ENCODE measurements at places on chromosomes 5 and 9. TPM values are rescaled to one million over a fixed set of nuclear protein-coding genes. Genes with fewer than 3 reads are reported as not detected.
A peak's percentile ranks its signal among the peaks of the same experiment; 100 is the strongest.

DNA sequence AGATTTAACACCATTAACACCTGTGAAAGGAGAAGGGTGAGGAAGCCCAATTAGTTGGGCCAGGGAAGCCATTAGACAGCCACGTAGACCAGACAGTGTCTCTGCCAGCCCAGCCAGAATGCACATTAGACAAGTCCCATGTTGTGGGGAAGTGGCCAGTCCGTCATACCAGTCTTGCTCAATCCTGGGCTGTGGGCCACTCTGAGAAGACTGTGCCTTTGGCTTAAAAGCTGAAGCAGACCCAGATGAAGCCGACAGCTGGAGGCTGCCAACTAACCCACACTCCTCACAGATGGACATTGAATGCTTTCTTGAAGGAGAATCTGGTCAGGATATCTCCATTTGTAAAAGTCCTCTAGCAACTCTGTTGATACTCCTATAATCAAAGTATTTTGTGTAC lies 128.5 kb downstream of the CHSY3 start:
- H3K27ac ChIP-seq: no peak overlapping the region
- H3K27me3 ChIP-seq: no peaks in the 10 kb centered on the region
- no peaks in the 10 kb centered on the region for H3K36me3 ChIP-seq
- H3K4me3 ChIP-seq: no peak overlapping the region
- DNase-seq: no peak

DNA sequence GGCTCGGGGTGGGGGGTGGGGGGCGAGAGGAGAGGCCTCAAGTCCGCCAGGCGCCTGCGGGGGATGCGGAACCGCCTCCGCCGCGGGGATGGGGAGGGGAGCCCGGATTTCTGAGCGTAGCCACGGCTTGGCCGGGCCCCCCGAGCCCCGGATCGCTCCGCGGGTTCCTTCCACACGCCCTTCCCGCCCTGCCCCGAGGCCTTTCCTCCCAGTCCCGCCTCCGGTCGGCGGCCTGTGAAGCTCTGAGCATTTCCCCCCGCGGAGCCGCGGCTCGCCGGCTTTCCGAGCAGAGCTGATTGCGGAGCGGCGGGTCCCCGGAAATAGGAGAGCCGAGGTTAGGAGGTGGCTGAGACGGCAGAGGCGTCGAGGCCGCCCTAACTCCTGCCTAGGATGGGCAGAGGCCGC lies 6.1 kb downstream of the IRX4 start:
- DNase-seq: no peak
- H3K27me3 ChIP-seq: no peaks in the 10 kb centered on the region
- no peak overlapping the region for H3K27ac ChIP-seq
- H3K4me3 ChIP-seq: peak overlapping the region; percentile 12
- H3K36me3 ChIP-seq: no peaks in the 10 kb centered on the region

DDX4 gene
- total RNA-seq: not detected

DNA sequence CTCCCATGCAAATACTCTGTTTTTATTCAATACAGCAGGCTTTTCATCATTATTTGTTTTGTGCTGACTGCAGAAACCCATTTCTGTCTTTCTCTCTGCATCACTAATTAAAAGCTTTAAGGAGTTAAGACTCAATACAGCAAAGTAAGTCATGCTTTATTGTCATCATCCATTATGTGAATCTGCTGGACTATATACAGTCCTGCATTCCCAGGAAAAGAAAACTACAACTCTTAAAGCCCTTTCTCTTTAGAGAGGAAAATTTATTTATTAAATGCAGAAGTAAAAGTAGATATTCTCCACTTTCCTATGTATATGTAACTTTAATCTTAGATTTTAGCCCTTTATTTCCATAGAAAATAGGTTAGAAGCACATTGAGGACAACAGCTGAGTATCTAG lies 706.6 kb upstream of the RGMB start:
- no peaks in the 10 kb centered on the region for H3K27me3 ChIP-seq
- DNase-seq: no peak
- no peak overlapping the region for H3K27ac ChIP-seq
- no peaks in the 10 kb centered on the region for H3K36me3 ChIP-seq
- H3K4me1 ChIP-seq: no peaks in the 10 kb centered on the region

DNA sequence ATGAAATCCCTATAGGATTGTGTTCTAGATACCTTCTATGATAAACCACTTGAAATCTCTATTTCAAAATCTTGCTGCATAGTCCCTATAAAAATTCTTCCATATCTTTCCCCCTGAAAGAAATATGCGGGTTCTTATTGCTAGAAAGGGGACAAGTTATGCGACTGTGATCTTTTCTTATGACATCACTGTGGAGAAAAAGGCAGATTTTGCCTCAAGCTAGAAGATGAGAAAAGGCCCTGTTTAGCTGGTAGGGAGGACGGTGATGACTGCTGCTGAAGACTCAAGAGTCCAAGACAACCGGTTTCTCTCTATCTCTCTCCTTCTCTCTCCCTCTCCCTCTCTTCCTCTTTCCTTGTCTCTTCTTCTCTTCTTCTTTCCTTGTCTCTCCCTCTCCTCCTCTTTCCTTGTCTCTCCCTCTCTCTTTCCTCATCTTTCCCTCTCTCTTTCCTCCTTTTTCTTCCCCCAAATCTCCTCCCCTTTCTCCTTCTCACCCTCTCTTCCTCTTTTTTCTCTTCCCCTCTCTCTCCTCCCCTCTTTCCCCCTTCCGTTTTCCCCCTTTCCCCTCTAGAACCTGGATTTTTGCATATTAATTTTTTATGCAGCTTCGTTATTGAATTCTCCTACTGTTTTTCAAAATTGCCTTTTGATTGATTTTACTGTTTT lies 5.3 kb downstream of the OR2S2 start:
- H3K4me1 ChIP-seq: peaks cover 3% of the 10 kb centered on the region
- no peak overlapping the region for H3K4me3 ChIP-seq
- H3K36me3 ChIP-seq: no peaks in the 10 kb centered on the region
- H3K27ac ChIP-seq: no peak overlapping the region

DNA sequence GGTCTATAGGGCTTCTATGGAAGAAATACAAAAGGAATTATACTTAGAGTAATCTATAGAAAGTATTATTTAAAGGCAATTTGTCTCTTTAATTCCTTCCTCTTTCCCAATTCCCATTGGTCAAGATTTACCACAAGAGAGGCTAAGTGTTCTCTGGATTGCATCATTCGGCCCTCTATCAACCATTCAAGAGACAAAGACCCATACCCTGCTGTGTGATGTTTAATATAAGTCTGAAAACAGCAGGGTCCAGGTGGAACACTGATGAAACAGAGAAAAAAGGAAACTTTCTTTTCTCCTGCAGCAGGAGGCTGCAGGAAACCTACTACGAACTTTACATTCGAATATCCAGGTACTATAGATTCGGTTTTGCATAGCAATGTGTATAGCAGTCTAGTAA lies 323.4 kb downstream of the CHSY3 start:
- no peaks in the 10 kb centered on the region for H3K4me1 ChIP-seq
- H3K27me3 ChIP-seq: no peaks in the 10 kb centered on the region
- H3K27ac ChIP-seq: no peak overlapping the region

DNA sequence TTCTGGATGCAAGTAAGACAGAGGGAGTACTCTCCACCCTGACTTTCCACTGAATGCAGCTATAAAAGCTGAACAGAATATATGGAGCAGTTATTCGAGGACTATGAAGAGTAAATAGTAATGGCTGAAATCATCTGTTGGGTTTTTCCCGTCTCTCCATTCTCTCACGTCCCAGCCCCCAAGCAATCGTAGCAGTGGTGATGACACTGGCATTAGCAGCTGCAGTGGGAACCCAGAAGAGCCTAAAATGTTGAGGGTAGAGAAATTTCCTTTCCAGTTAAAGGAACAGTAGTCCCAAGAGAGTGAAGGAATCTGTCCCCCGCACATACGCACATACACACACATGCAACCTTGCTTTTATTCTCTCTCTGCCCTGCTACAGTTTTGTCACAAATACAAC lies 33.2 kb downstream of the MED27 start:
- no peaks in the 10 kb centered on the region for H3K36me3 ChIP-seq
- H3K27ac ChIP-seq: no peak overlapping the region
- no peak overlapping the region for H3K4me3 ChIP-seq
- no peaks in the 10 kb centered on the region for H3K27me3 ChIP-seq
- DNase-seq: no peak

DNA sequence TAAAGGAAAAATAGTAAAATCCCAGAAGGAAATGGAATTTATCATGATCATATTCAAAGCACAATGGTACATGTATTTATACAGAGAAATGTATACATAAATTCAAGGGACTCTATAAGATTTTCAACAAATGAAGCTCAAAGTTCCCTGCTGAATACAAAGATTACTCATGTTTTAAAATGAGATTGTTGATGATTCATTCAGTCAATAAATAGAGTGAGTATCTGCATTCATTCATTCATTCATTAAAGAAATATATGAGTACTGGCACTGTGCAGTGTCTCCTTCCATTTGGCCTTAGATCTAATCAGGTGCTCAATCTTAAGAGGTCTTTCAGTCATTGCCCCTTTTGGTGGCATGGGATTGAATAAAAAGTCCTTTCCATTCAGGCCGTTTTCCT lies 310.0 kb downstream of the KIAA0825 start:
- H3K27ac ChIP-seq: no peak overlapping the region
- no peak overlapping the region for H3K4me3 ChIP-seq
- H3K4me1 ChIP-seq: no peaks in the 10 kb centered on the region
- no peaks in the 10 kb centered on the region for H3K27me3 ChIP-seq

SPARC gene
- total RNA-seq: 875 TPM

- no peaks in the 10 kb centered on the region for H3K36me3 ChIP-seq
- no peaks in the 10 kb centered on the region for H3K4me1 ChIP-seq
- H3K27me3 ChIP-seq: no peaks in the 10 kb centered on the region
- no peak overlapping the region for H3K4me3 ChIP-seq
- no peak overlapping the region for H3K27ac ChIP-seq
- no peak for DNase-seq
Measured at GRCh38 chr5:146718609-146719008, 159.9 kb downstream of the PPP2R2B start.

GRCh38 chr5:137462265-137462590 lies 36.9 kb downstream of the SPOCK1 start:
- H3K36me3 ChIP-seq: no peaks in the 10 kb centered on the region
- DNase-seq: no peak
- H3K4me1 ChIP-seq: no peaks in the 10 kb centered on the region
- H3K4me3 ChIP-seq: no peak overlapping the region

GRCh38 chr5:16570121-16570815 lies 46.5 kb downstream of the RETREG1 start:
- no peaks in the 10 kb centered on the region for H3K4me1 ChIP-seq
- H3K4me3 ChIP-seq: no peak overlapping the region
- peak; percentile 45 for DNase-seq
- H3K36me3 ChIP-seq: no peaks in the 10 kb centered on the region
- no peak overlapping the region for H3K27ac ChIP-seq

- H3K27ac ChIP-seq: no peak overlapping the region
- no peaks in the 10 kb centered on the region for H3K27me3 ChIP-seq
- no peaks in the 10 kb centered on the region for H3K36me3 ChIP-seq
- peaks cover 95% of the 10 kb centered on the region for H3K4me1 ChIP-seq
- no peak for DNase-seq
- H3K4me3 ChIP-seq: no peak overlapping the region
Measured at GRCh38 chr9:121196389-121196788, 5.3 kb downstream of the RAB14 start.

All from esophagus muscularis mucosa (tissue), 4 donors.